ENCODE measurements at places on chromosomes 1 and 21.

GRCh38 chr1:31364561-31365250, 8.2 kb downstream of the FABP3 start:
- DNase-seq = no peak

GRCh38 chr1:10686404-10687040, 109.9 kb downstream of the CASZ1 start:
- no peak for DNase-seq

DNA sequence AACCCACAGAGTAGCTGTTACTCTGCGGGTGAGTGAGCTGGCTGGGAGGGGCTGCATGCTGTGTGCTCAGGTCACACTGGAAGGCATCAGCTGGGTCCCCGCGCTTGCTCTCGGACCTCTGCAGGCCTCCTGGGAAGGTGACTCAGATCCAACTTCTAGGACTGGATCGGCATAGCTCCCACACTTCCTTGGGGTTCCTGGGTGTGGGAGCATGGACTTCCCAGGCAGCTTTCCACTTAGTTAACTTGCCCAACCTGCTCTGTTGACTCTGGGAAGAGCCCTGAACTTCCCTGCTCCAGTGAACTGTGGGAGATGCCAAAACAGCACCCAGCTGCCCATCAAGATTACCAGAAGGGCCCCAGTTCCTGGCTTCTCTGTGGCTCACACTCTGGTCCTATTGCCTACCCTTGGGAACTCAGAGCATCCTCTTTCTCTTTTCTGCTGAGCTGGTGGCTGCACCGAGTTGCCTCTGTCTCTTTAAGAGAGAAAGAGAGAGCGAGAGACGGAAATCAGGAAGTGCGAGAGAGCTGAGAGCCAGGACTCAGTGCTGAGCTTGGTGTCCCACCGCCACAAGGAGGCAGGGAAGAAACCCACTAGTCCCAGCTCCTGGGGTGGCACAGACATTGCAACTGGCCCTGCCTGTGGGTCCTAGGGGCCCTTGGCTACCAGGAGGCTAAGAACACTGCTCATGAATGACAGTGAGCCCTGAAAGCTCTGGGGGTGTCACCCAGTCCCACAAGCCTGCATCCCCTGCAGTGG, at the start of gene IKBKE:
TSS of gene IKBKE (plus strand) at position 544 of the 759 bp plus-strand sequence. CDS start 2,752 bp downstream, outside the sequence.
- DNase-seq = peak; percentile 54

DNA sequence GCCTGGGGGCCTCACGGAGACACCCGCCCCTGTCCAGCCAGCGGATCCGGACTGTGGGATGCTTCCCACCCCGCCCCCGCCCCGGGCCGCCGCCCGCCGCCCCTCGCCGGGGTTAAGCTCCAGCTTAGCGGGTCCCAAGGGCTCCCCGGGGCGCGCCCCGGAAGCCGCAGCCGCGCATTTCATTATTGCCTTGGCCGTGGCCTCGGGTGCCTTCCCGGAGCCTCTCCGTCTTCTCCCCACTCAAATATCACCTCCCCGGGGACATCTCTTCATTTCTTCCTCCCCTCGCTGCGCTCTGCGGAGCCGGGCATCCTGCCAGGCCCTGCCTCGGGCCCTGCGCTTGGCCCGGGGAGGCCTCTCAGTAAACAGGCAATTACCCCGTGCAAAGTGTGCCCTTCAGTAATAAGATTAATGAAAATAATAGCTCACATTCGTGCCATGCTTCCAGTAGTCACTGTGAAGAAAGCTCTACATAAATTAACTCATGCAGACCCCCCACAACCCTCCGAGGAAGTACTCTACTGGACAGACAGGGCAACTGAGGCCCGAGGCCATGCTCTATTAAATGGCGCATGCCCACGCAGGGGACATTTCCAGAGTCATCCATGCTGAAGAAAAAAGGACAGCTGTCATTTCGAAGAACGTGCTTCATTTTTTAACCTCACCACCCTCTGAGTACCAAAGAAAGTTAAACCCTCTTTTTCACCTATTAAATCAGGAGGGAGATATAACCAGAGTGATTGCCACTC, 49.9 kb upstream of the LAPTM5 start:
- DNase-seq = no peak
